ENCODE measurements at places on chromosomes 5 and 9. TPM values are rescaled to one million over a fixed set of nuclear protein-coding genes. Genes with fewer than 3 reads are reported as not detected.
A peak's percentile ranks its signal among the peaks of the same experiment; 100 is the strongest.

- no peak for DNase-seq
Measured at GRCh38 chr5:55645304-55645703, 66.8 kb downstream of the SLC38A9 start.

DNA sequence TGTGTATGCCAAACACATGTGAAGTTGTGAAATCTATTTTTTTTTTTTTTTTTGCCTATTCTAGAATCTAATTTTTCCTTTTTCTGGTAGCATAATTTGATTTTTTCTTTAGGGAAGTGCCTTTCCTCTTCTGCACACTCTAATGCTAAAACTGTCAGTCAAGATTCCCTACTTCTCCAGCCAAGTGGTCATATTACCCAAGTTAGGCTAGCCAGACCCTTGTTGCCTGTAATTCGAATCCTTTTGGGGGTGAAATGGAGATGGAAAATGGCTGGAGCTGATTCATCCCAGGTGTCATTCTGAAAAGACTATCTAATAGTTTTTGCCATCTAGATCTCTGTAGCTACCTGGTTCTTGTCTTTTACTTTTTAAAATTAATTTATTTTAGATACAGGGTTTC is 24.8 kb upstream of the UBAP1 start:
- peak; percentile 16 for DNase-seq

GRCh38 chr9:124001458-124001799 is 10.1 kb upstream of the LHX2 start:
- no peak for DNase-seq

DNA sequence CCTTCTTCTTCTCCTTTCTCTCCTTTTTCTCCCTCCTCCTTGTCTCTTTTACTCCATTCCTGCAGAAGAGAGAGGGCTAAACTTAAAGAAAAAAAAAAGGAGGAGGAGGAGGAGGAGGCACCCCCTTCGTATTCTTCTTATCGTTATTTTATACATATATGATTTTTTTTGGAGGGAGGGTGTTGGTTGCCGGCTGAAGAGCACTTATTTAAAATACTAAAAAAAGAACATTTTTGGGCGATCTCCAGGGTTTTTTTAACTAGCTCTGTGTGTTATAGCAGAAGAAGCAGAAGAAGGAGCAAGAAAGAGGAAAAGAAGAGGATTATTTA is 381 bp downstream of the NR2F1 start:
- no peak for DNase-seq

- DNase-seq: no peak
Measured at GRCh38 chr9:2725126-2725525, 7.8 kb downstream of the KCNV2 start.

DNA sequence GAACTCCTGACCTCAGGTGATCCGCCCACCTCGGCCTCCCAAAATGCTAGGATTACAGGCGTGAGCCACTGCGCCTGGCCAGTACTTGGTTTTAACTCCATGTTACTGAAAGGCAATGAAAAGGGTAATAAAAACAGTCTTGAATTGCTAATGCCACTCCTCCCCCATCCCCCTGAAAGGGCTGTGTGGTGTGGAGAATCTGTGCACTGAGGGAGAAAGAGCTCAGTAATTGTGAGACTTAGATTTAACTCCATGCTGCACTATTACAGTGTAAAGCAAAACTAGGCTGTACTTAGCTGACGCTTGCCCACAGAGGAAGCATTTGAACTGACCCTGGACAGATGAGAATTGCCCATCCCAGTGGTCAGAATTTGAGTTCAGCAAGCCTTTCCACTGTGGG is 1662.4 kb upstream of the ACO1 start:
- DNase-seq: peak; percentile 3

The KCNV2 gene
- 0.19 TPM for polyA plus RNA-seq

The GRXCR2 gene
- polyA plus RNA-seq: not detected

The IL3 gene
- polyA plus RNA-seq: not detected

The CEP78 gene
- polyA plus RNA-seq: 40.2 TPM

The SCAI gene
- 6.7 TPM for polyA plus RNA-seq

The SLC2A8 gene
- polyA plus RNA-seq: 22.8 TPM

The CARTPT gene
- polyA plus RNA-seq: not detected

The FBP2 gene
- not detected for polyA plus RNA-seq

The SLU7 gene
- 62.4 TPM for polyA plus RNA-seq
